ENCODE measurements at places on chromosomes 12 and 14.

- no peak for DNase-seq
Observed at GRCh38 chr14:29216268-29217232, 450.0 kb downstream of the FOXG1 start.

DNA sequence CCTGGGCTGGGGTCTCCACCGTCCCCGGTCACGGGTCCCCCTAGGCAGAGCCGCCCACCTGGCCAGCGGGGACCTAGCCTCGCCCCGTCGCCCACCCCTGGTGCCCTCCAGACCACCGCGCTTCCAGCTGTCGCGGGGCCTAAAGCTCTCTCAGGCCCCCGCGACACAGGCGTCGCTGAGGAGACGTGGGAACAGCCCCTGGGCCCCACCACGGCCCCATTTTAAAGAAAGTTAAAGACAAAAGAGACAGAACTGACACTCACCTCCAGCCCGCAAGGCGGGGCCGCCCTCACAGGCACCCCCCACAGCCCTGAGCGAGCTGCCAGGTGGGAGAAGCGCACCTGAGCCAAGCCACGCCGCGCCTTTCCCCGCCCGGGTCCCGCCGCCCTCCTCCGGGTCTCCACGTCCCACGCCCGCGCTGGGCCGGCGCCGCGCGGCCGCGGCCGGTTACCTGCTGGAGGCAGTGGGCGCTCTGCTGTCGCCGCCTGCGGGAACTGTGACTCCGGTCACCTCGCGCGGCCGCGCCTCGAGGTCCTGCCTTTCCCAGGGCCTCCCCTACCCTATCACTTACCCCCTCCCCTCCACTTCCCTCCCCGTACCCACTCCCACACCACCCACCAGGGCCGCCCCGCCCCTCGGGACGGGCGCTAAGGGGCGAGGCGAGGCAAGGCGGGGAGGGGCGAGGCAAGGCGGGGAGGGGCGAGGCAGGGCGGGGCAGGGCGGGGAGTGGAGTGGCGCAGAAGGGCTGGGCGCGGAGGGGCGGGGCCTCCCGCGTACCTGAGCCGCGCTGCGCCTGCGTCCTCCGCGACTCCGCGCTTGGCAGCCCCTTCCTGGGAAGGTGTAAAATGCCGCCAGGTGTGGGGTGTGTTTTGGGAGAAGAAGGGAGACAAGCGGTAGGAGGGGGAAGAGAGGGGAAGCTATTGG is 31.2 kb downstream of the TC2N start:
- DNase-seq: peak; percentile 91

- DNase-seq: no peak
Observed at GRCh38 chr14:85093631-85094330, 436.2 kb upstream of the FLRT2 start.

DNA sequence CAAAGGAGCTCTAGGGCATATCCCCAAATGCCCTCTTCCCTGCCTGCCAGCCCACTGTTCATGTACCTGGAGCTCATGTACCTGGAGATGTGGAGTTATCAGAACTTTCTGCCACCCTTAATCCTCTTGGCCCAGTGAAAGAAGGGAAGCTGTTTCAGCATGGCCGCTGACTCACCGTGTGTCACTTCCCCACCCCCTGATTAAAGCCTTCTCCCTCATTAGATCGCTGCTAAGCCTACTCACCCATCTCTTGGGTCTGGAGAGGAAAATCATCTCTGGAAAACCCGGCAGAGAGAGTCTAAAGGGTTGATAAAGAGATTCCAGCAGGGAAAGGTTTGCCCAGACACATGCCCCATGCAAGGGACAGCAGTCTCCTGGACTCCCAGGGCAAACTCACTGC is 4.5 kb upstream of the LTBP2 start:
- peak; percentile 92 for DNase-seq

GRCh38 chr12:104896146-104896545 is 61.9 kb downstream of the SLC41A2 start:
- no peak for DNase-seq

DNA sequence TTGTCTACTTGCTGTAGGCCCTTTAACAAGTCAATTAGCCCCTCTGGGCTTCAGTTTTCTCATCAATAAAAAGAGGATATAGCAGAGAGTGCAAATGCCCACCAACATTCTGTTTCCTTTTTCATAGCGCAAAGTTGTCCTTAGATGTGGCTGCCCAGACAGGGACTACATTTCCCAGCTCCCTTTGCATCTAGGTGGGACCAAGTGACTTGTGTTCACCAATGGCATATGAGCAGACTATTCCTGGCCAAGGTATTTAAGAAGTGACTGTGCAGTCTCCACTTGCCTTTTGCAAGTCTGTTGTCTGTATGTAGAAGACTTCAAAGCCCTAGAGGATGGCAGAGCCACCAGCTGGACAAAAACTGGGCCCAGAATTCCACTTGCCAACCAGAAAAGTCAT is 59.7 kb downstream of the DAO start:
- peak; percentile 58 for DNase-seq

GRCh38 chr12:55899082-55899481 is 28.6 kb downstream of the PYM1 start:
- peak; percentile 32 for DNase-seq

DNA sequence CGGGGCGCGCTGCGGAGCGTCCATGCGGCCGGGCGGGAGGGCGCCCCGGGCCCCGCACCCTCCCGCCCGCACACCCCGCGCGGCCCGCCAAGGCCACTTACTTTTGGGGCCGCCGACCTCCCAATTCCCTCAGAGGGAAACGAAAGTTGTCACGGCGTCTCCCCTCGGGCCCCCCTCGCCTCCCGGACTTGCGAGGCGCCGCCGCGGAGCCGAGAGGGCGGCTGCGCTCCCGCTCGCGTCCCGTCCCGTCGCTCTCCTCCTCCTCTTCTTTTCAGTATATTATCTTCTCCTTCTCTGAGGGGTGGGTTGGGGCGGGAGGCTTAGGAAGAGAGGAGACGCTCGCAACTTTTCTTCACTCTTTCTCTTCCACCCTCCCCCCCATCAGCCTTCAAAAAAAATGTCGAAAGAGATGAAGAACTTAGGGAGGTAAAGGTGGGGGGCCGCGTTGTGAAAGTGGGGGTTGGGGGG is 613 bp downstream of the DUSP16 start:
- DNase-seq: peak; percentile 59

GRCh38 chr12:70427611-70428010 is 61.5 kb downstream of the KCNMB4 start:
- no peak for DNase-seq

GRCh38 chr14:54256156-54256555 is 140.7 kb upstream of the CDKN3 start:
- no peak for DNase-seq
